Endothelial cell (in vitro differentiated cells): ENCODE measurements at places on chromosomes 1 and 21.

DNA sequence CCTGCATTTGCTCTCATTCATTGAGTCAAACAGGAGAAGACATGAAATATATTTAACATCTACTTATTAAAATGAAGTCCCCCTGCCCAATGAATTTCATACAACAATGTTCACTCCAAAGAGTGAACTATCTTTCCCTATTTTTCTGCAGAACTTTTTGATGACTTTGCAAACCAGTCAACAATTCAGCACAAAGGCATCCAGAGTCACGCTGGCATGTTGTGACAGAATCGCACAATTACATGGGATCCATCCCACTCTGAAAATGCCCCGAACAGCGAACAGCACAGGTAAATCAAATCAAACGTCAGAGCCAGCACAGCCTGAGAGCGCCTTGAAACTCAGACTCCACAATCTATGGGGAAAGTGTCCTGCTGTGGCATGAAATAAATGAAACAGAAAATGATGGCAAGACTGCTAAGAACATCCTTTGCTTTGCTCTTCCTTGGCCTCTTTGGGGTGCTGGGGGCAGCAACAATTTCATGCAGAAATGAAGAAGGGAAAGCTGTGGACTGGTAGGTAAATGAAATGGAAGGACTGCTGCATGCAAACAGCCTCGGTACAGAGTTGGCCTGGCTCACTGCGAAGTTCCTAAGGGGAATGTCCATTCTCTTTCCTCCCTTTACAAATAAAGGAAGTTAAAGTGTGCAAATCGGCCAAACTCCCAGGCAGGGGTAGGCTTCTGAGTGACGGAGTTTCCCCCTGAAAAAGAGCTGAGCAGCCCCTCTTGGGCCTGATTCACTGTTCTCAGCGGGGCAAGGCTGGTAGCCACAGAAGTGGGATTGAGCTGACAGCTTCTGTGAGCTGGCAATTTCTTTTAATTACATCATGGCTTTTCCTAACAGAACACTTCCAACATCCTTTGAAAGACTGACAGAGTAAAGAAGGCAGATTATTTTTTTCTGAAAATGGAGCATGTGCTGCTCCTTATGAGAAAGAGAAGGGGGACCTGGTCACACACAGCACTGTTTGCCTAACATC lies at the start of gene DNASE2B:
DNASE2B (plus strand) TSS at position 310 of the 981 bp plus-strand sequence; CDS start at position 391, 81 bp downstream.
- DNase-seq: no peak

DNA sequence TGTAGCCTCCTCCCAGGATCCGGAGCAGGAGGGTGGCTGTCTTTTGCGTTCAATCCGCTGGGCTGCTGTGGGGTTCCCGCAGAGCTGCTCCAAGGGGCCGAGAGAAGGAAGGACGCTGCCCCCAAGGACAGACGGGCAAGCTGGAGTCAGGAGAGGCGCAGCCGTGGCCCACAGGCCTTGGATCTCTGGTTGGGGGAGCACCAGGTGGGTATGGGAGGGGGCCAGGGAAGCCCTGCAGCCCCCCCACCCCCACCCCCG lies 15.9 kb upstream of the SKI start:
- no peak for DNase-seq

DNA sequence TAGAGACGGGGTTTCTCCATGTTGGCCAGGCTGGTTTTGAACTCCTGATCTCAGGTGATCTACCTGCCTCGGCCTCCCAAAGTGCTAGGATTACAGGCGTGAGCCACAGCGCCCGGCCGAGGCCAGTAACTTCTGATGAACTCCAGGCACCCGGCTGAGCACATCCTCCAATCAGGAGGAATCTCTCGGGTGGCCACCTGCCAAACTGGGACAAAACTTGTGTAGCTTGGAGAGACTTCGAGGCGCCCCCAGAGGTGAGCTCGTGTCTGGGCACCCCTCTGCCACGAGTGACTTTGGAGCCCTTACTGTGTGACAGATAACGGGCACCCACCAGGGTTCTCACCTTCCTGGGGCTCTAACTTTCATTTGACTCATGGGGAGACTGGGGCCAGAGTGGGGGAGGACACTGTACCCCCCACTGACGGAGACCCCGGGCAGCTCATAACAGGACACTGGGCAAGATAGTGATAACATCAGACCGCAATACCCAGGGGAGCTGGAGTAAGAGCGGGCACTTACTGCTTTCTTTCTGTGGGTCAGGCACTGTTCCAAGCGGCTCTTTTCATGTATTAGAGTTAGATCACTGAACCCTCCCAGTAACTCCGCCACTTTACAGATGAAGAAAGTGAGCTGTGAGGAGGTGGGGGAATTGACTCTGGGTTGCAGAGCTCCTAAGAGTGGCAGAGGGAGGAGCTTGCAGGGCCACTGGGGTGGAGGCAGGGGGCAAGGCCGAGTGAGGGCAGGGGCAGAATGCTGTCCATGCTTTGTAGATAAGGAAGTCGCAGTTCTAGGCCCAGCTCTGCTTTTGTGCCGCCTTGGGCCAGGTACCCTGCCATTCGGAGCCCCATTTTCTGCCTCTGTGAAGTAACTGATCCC lies 1.9 kb upstream of the PADI2 start:
- DNase-seq: no peak

GRCh38 chr1:11700601-11701467 lies 9.3 kb downstream of the DRAXIN start:
- DNase-seq: no peak

DNA sequence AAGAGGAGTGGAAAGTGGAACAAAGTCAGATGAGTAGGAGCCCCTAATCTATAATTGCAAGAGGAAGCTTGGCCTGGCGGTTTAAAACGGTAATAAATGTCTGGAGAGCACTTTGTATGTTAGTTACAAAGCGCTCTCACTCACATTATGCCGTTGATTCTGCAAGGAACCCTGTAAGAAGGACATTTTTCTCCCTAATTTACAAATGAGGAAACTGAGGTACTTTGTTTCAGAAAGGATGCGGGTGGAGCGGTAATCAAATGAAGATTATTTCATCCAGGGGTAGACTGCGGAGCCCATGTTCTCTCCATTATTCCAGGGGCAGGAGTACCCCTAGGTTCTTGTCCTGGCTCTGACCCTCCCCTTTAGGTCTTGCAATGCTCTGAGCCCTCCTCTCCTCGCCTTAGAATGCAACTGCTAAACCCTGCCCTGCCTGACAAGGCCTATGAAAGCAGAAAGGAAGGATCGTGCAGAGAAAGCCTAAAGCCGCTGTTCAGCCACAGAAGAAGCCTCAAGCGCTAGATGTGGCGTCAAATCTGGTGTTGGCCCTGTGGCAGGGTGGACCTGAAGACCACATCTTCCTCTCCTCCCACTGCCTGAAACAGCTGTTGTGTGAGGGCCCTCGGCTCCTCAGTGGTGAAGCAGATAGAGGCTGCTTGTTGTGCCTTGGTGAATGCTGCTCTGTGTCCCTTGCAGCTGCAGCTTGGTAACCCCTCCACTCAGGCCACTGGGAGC lies 588 bp upstream of the PACC1 start:
- no peak for DNase-seq

GRCh38 chr1:4603295-4604110 lies 50.9 kb upstream of the AJAP1 start:
- DNase-seq: no peak

DNA sequence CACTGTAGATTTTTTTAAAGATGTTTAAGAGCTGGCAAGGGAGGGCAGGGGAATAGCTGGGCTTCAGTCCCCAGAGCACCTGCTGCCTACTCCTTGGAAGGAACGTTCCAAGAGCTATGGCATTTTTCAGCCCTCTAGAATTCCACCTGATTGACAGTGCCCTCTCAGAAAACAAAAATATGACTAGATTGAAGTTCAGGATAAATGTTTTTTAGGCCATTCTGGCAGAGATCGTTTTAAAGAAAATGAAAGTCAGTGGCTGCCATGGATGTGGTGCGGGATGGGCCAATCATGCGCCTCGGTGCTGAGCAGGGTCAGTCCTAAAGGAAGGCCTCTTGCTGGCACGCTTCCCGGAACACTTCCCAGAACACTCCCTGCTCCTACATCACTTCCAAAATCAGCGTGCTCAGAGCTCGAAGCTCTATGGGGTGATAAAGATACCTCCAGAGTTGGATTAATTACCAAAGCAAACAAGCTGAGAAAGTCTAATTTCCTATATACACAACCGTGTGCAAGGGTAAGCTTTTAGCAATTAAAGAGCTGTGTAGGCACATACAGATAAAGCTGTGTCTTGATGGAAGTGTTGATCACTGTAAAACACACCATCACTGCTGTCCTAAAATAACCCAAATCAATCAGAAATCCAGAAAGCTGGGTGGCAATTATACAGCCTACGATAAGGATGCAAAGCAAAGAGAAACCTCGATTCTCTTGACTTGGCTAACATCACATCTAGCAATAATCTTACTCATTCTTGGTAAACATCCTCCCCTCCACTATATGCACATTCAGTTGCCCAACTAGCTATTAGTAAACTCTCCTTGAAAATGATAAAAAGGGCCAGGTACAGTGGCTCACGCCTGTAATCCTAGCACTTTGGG lies 34.6 kb downstream of the TGFBR3 start:
- DNase-seq: no peak

DNA sequence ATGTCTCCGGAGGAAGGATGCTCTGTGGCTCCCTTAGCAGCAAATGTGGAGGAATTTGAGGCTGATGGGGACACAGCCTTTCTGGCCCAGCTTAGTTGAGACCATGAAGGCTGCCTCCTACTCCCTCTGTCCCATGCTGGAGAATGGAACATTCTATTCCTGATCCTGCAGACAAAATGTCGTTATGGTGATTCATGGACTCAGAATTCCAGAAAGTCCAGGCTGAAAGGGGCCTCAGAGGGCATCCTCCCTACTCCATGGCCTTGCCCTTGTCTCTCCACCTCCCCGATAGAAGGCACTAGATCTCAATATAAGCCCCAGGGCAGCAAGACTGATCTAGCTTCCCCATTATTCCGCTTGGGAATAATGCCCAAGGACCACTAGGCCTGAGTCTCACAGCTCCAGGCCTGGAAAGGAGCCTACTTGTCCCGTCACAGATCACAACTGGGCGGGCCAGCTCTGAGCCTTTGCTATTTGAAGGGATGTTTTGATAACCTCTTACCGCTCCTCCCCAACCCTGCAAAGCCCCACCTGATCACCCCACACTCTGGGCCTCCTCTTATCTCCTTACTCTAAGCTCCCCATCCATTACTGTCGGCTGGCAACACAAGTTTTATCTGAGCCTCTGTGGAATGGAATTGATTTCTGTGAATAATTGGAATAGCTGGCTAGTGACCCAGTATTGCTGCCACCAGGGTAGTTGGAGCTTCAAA lies 52.8 kb upstream of the TRABD2B start:
- no peak for DNase-seq

- no peak for DNase-seq
These were observed 72.3 kb downstream of the SIPA1L2 start for GRCh38 chr1:232557502-232558191.

GRCh38 chr21:24217151-24217550 lies 1390.1 kb downstream of the MRPL39 start:
- no peak for DNase-seq

GRCh38 chr1:154777781-154778180 lies 92.3 kb downstream of the KCNN3 start:
- DNase-seq: no peak
